ENCODE measurements at places on chromosomes 2 and 18. TPM values are rescaled to one million over a fixed set of nuclear protein-coding genes. Genes with fewer than 3 reads are reported as not detected.

GRCh38 chr18:7844418-7844817 is 277.3 kb downstream of the PTPRM start:
- peak; percentile 43 for DNase-seq

GRCh38 chr2:218296847-218297246 is 4.5 kb upstream of the TMBIM1 start:
- no peak for DNase-seq

Gene LRRFIP1
- 81.9 TPM for total RNA-seq

DNA sequence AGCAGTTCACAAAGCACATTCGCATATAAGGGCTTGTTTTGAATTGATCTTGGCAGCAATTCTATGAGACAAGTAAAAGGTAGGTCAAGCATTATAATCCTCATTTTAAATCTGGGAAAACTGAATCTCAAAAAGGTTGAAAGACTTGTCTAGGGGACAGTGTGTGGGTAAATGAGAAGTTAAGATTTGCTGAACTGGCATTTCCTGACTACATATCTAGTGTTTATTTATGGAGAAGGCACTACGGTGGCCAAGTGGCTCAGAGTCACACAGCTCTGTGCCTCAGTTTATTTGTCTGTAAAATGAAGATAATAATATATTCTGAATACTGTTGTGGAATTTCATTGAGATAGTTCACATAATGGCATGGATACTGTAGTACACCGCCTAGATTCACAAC is 16.3 kb upstream of the IL1RN start:
- DNase-seq: no peak

DNA sequence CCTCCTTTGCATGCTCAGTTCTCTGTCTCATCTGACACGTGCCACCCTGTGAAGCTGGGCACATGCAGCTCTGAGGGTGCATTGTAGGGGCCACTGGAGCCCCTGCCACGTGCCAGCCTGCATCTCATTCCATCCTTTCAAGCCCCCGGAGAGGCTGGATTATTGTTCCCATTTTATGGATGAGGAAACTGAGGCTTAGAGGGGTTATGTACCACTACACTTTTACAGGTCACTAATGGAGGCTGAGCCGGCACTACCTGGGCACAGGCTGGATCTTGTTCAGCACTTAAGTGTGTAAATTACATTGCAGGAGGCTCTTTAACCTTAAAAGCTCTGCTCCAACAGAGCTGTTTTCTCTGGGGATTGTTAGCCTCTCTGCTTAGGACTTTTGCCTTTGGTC is 47.5 kb downstream of the KCNIP3 start:
- no peak for DNase-seq

- DNase-seq: no peak
Observed at GRCh38 chr18:34864836-34865497, 154.9 kb downstream of the DTNA start.

- DNase-seq: no peak
Observed at GRCh38 chr2:47485751-47486300, 82.9 kb downstream of the MSH2 start.

DNA sequence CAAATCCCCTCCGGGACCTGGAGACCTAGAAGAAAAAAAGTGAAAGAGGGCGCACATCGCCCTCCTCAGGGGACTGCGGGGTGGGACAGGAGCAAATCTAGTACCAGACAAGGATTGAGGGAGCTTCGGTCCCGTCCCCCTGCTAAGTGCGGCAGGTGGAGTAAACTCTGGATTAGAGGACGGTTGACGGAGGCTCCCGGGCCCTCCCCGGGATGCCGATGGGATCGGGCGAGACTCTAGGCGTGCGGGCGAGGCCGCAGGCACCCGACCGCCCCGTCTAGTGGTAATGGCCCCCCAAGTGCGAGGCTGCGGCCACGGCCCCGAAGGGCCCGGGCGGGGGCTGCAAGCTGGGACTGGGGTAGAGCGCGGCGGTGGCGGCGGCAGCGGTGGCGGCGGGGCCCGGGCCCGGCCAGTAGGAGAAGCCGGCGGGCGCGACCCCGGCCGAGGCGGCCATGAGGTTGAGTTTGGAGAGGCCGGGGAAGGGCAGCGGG is 3.5 kb downstream of the FEV start:
- no peak for DNase-seq

- no peak for DNase-seq
Observed at GRCh38 chr2:31319406-31320175, 85.6 kb downstream of the EHD3 start.

DNA sequence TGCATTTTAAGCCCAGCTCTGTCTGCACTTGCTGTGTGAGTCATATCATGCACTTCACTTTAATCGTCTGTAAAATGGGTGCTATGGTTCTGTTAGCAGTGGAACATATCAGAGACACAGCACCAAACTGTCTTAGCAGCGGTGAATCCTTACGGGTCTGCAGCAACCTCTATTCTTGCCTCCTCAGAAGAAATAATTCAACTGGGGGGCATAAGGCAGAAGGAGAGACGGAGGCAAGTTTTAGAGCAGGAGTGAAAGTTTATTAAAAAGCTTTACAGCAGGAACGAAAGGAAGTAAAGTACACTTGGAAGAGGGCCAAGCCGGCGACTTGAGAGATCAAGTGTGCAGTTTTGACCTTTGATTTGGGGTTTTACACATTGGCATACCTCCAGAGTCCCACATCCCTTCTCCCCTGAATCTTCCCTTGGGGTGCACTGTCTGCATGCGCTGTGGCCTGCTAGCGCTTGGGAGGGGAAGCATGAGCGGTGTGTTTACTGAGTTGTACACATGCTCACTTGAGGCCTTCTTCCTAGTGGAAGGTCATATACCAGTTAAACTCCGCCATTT is 109.8 kb downstream of the DDX1 start:
- no peak for DNase-seq

Gene LYG1
- total RNA-seq: 0.12 TPM

GRCh38 chr2:203623661-203624060 is 82.8 kb upstream of the CD28 start:
- no peak for DNase-seq

Gene CD207
- total RNA-seq: not detected

Gene SOX11
- total RNA-seq: 17.1 TPM

DNA sequence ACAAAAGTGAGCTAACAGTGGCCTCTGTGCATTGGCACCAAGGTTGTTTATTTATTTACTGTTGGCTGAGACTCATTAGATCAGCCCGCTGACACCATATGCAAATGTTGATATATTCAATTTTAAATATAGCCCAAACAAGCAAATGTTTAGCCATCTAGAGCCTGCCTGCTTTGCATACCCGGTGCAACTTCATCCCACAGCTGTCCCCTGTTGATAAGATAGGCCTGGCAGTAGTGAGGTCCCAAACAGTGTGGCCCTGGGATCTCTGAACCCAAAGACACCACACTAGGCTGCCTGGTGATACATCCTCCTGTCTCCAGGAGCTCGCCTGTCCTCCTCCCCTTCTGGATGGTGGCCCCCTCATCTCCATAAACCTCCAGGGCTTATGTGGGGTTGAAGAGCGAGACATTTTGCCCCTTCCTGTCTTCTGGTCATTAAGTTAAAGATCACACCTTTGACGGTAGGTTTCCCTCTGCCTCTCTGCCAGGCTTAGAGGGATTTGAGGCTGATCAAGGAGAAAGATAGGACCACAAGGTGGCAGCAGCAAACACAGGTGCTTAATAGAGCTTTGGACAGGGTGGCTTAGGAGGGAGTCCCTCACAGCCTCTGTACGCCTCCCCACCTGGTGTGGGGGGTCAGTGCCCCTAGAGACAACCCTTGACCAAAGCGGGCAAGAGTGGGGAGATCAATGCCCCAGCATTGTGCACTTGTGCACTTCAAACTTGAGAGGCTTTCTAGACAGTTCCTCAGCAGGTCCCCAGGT is 23.7 kb upstream of the MYO5B start:
- DNase-seq: no peak

Gene RPS27A
- total RNA-seq: 3,784 TPM

GRCh38 chr2:173407176-173407575 is 52.5 kb downstream of the CDCA7 start:
- DNase-seq: no peak

- DNase-seq: peak; percentile 97
Observed at GRCh38 chr2:160224060-160224459, 24.0 kb upstream of the ITGB6 start.

Gene ARHGAP28
- 2.3 TPM for total RNA-seq

Gene ANKRD30BL
- total RNA-seq: not detected

GRCh38 chr2:128626760-128627511 is 308.3 kb upstream of the HS6ST1 start:
- no peak for DNase-seq

Gene NMUR1
- total RNA-seq: not detected

- no peak for DNase-seq
Observed at GRCh38 chr2:199378948-199379650, 78.6 kb downstream of the SATB2 start.

Gene SERPINB12
- not detected for total RNA-seq
